GM10248 (cell line): ENCODE measurements at places on chromosomes 2 and 18.

DNA sequence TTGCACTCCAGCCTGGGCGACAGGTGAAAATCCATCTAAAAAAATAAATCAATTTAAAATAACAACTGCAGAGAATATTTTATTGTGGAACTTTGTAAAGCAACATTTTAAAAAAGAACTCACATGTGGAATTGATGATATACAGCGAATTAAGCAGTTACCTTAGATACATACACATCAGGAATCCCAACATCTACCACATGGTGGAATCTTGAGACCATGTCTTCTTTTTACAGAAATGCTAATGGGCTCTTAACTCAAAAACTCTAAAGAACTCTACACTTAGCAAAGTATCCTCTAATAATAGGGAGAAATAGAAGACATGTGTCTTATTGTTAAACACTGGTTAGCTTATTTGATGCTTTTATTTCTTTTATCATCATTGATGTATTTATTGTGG lies 373.6 kb downstream of the CDH7 start:
- DNase-seq: no peak

DNA sequence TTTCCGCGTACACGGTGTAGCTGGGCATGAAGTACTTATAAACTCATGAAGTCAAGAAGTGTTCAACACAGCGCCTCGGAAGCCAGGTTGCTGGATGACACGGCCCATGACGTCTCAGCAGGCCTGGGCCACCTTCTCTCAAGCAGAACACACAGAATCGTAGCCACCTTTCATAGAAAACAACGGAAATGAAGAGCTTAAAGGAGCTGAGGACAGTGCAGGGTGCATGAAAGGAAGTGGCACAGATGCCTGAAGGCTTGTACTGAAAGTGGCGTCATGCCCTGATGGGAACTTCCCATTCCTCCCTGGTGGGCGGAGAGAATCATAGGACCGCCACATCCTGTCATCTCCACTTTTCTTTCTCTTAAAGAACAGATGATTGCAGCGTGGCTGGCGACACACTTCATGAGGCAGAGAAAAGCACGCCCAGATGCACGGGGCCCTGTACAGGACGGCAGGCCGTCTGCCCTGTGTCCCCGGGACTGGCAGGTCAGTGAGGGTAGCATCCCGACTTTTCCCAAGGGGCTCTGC lies 31.1 kb downstream of the HDAC4 start:
- peak; percentile 78 for DNase-seq

DNA sequence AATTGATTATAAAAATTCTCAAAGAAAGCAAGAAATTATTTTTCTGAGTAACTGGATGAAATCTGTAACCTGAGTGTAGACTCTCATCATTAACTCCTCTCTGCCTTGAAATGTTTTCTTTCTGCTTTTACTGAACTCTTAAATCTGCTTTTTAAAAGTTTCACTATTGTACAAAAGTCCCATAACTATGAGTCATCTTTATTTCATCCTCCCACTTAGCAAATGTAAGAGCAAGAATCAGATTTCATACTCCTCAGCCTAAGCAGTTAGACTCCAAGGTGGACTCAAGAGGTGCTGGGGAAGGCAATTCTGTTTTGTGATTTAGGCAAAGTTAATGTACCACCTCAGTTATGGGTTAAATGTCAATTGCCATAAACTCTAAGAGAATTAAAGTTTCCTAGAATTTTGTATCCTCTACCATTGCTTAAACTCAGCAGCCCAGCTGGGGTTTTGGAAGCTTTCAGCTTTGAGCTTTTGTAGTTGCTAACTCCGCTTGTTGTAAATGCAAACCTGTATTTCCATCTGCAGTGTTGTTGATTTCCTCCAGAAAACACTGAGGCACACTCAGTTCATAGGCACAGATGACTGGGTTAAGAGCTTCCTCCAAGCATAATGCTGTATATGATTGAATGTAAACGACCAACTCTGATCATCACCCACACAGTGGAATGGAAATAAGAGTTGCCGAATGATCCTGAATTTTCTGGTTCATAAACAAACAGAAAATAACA lies 268.8 kb downstream of the ARHGAP15 start:
- DNase-seq: no peak

- no peak for DNase-seq
Measured at GRCh38 chr18:69492861-69493260, 92.2 kb downstream of the DOK6 start.

DNA sequence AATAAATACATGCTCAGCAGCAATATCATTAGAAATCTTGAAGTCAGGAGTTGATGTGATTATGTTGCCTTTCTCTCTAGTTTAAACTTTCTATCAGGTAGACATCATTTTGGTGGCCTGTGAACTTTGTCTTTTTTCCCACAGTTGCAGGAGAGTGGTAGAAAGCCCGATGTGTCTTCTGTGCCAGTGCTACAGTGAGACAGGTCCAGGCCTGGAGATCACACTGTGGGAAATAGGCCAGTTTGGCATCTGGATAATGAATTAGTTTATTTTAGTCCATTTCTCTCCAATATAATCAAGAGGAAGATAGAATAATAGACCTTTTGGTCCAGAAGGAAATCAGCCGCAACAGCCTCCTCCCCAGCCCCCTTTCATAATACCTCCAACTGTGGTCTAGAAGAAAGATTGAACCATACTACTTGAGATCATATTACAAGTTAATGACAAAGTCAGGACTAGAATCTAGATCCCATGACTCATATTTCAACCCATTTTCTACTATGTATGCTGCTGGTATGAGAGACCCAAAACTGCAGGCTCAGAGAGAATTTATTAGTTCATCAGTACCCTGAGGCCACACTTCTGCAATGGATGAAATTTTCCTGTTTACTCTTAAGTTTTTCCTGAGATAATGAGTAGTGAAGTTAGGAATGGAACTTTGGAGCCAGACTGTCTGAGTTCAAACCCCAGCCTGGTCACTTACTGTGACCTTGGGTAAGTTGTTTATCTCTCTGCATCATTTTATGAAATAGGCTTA lies 20.6 kb downstream of the KCMF1 start:
- no peak for DNase-seq

DNA sequence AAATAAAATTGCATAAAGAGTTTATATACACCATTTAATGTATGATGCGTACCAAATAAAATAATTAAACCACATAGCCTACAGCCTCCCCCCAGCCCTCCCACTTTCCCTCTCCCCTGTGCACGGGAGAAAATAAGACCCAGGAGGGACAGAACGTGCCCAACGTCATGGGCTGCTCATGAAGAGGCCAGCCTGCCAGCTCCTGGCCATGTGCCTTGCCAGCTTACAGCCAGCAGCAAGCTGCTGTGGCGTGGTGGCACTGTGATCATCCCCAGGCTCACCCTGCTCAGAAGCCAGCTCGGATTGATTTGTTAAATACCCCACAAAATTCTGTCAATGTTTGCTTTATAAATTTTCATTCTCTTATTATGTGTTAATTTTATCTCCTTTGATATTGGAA lies 7.6 kb downstream of the GPR148 start:
- no peak for DNase-seq

DNA sequence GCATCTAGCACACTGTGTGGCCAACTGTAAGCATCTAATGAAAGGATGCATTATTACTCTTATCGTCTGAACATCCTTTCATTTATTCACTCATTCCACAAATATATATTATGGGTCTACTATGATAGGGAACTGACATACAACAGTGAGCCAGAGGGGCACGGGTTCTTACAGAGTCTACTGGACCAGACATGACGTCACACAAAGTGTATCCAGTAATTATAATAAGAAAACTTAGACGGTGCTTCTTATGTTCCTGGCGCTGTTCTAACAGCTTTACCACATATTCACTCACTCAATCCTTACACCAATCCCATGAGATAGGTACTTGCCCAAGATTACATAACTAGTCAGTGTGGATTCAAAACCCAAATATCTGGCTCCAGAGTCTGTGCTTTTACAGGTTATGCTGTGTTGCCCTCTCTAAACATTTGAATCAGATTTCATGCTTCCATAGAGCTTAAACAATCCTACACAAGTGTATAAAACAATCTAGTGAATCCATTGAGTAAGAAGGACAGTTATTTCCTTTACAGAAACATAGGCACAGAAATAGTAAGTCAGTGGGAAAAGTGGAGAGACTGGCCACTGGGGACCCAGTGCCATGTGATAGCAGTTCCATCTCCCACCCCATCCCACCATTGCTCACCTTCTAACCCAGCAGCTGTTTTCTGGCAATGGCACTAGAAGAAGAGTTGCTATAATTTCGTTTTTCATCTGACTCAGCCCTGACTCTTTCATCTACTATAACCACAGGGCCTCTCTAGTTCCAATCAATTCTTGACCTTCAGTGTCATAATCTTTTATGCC lies 24.2 kb upstream of the ARL5A start:
- DNase-seq: no peak

GRCh38 chr2:143345887-143346787 lies 216.9 kb downstream of the ARHGAP15 start:
- no peak for DNase-seq

DNA sequence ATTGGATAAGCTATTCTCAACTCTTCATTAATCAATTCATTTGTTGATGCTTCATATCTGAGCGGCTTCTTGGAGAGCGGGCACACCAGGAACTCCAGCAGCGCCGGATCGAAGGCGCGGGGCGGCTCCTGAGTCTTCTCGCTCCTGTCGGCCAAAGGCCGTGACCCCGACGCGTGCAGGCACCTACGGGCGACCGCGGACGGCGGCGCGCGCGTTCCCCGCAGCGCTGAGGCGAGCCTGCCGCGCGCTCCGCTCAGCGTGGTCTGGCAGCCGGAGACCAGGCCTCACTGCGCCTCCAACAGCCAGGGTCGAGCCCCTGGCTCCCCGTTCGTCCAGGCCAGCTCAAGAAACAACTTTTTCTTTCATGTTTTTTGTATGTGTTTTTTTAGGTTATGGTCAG lies 97.5 kb downstream of the ICA1L start:
- DNase-seq: no peak

- DNase-seq: no peak
Measured at GRCh38 chr18:64110692-64111480, 38.0 kb downstream of the LINC00305 start.

DNA sequence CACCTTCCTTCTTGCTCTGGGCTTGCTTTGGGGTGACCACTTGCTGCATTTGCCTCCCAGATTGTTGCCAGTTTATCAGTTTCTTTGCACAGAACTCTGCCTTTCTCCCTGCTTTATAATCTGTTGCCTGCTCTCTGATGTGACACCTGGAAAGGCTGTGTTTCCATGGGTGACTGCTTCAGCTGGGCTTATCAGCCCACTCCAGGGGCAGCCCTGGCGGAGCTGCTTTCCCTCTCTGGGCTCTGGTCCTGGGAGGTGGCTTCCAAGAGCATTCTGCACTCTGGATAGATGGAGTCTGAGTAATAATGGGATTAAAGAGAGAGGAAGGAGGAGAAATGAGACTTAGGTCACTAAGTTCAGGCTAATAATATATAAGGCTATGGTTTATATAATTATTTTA lies 352.7 kb downstream of the TSN start:
- DNase-seq: no peak

- DNase-seq: no peak
Measured at GRCh38 chr2:137696916-137697315, 267.4 kb upstream of the HNMT start.

DNA sequence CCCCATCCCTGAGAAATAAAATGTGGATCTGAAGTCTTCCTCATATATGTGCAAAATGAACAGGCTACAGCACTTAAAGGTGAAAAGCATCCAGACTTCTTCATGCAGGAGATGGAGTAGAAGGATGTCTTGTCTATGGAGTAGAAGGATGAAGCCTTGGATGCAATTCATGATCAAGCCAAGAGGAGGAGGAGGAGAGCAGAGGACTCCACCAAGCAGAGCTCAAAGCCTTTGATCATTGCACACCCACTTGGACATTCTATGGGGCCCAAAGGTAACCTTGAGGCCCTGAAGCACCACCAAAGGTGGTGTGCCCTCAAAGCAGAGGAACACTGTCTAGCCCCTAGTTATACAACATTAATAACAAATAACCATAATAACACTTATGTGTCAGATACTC lies 17.3 kb downstream of the ACMSD start:
- DNase-seq: no peak

DNA sequence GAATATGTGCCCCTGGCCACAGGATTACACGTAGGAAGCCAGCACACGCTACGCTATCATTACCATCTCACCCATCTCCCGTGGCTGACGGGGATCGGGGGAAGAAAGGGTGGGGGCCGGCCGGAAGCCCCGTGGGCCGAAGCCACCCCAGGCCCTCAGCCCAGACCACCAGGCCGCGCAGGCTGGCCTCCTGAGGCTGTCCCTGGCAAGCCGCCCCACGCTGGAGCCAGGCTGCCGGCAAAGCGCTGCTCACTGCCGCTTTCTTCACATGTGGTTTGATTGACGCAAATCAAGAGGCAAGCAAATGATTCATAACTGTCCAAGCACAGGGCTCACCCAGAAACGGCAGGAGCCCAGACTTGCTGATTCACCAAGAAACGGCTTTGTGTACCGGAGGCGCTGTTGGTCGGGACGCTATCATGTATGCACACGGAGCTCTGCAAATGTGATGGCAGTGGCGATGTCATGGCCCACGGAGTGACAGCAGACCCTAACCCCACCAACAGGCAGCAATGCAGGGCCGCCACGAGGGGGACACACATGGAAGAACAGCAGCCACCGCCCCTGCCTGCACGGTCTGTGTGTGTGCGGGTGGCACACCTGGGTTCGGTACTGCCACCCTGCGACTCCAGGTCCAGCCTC lies 125.7 kb downstream of the HDAC4 start:
- DNase-seq: peak; percentile 78

DNA sequence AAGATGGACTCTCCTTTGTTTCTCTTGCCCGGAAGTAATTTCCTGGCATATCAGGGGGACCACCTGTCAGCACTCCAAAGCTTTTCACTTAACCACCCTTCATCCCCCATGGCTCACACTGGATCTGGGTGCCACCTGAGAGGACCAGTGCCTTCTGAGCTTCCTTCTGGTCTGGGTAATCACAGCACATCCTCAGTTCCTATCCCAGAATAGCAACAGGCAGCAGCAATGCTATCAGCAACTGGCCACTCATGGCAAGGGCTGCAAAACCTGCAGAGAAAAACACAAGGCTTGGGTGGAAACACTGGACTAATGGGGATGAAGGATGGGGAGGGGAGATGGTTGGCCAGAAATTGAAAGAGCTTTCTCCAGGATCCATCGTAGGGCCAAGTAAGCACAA lies 59.9 kb upstream of the STPG4 start:
- DNase-seq: no peak

- DNase-seq: no peak
Measured at GRCh38 chr2:219508971-219509779, 5.1 kb upstream of the ASIC4 start.

DNA sequence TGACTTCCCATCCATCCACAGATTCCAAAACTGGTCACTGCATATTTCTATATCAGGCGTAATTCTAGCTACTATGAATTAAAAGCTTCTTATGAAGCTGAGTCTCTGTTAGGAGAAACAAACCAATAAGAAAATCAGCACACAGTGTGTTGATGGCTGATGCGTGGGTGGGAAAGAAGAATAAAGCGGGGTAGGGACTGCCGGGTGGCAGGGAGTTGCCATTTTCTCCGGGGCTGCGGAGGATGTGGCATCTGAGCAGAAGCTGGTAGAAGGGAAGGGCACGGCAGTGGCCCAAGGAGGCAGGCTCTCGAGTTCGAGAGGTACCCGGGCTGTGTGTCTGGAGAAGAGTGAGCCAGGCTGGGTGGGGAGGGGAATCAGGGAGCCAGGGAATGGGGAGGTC lies 48.6 kb upstream of the CHMP1B start:
- no peak for DNase-seq

GRCh38 chr2:176492583-176492982 lies 223.3 kb downstream of the MTX2 start:
- DNase-seq: no peak
